KG1 (cell line): ENCODE measurements at places on chromosomes 11 and 22.

GRCh38 chr22:23856721-23857605 lies 712 bp upstream of the SLC2A11 start:
- DNase-seq: no peak

GRCh38 chr11:19574916-19575315 lies 137.7 kb upstream of the NAV2 start:
- DNase-seq: no peak

DNA sequence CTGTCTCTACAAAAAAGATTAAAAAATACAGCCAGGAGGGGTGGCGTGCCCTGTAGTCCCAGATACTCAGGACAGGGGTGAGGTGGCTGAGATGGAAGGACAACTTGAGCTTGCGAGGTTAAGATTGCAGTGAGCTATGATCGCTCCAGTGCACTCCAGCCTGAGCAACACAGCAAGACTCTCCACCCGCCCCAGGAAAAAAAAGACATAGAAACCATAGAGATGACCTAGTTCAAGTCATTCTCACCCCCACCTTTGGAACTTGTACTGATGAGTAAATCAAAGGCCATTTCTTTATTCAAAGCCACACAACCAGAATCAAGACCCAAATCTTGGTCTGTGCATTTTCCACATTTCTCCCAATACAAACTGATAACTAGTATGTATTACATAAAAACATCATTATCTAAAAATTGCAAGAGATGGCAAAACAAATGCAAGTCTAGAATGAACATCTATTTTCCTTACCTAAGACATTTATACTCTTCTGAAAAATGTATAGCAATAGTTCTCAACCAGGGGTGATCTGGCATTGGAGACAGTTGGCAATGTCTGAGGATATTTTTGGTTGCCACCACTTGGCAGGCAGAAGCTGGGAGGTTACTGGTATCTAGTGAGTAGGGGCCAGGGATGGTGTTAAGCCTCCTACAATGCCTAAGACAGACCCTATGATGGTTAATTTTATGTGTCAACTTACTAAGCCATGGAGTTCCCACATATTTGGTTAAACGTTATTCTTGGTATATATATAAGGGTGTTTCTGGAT lies 34.6 kb downstream of the LGR4 start:
- no peak for DNase-seq

GRCh38 chr11:61764606-61765260 lies 12.3 kb downstream of the MYRF start:
- no peak for DNase-seq

GRCh38 chr11:56848141-56848809 lies 99.8 kb upstream of the OR9G4 start:
- no peak for DNase-seq

DNA sequence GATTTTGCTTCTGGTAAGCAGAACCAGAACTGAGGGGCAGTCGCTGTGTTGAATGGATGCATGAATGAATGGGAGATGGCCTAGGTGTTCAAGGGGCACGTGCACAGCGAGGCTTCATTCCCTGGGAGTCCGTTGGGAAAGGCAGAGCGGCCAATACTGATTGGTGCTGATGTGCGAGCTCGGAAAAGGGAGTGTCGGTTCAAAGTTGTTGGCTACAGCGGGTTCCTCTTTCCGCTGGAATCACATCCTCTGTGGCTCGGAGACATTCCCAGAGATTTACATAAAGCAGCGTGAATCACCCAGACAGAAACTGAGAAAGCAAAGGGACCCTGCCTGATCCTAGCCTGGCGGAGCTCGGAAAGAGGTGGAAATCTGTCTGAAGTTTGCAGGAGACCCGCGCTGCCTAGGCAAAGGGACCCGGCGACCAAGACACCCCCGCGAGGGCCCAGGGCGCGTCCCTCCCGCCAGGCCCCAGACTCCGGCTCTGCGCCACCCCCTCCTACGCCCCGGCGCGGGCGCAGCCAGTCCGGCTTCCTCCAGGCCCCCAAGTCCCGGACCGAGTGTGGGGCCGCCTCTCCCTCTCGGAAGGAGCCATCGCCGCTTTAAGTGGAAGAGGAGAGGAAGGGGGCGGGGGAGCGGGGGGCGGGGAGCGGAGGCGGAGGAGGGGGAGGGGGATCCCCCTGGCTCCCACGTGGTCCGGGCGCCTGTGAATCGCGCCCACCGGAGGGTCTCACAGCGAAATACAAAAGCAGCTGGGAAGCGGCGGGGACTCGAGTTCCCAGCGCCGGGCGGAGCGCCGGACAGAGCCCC lies at the start of gene FJX1:
TSS of gene FJX1 (plus strand) at position 774 of the 810 bp plus-strand sequence. CDS start 177 bp downstream, outside the sequence.
- no peak for DNase-seq
